ENCODE measurements at places on chromosomes 12 and 14. TPM values are rescaled to one million over a fixed set of nuclear protein-coding genes. Genes with fewer than 3 reads are reported as not detected.

- no peak overlapping the region for H3K27ac ChIP-seq
- no peaks in the 10 kb centered on the region for H3K27me3 ChIP-seq
- no peaks in the 10 kb centered on the region for H3K36me3 ChIP-seq
- no peaks in the 10 kb centered on the region for H3K4me1 ChIP-seq
- H3K4me3 ChIP-seq = no peak overlapping the region
- DNase-seq = no peak
Measured at GRCh38 chr14:97267509-97267908, 470.3 kb downstream of the VRK1 start.

DNA sequence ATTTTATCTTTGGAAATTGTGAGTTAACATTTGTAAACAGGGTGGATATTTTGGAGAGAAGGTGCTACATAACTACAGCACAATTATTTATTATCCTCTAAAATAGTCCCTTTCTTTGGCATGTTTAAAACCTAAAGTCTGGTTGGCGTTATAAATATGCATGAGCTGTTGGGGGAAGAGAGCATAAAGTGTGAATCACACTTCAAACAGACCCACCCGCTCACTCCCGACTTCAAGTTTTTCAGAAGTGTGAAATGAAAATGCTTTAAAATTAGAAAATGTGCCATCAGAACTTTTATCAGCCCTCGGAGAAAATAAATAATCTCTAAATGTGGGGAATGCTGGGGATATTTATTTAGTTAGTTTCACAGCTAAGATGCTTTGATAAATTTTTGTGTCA is 1006.9 kb downstream of the NRXN3 start:
- no peak overlapping the region for H3K27ac ChIP-seq
- no peaks in the 10 kb centered on the region for H3K27me3 ChIP-seq
- no peaks in the 10 kb centered on the region for H3K4me1 ChIP-seq
- no peak for DNase-seq

DNA sequence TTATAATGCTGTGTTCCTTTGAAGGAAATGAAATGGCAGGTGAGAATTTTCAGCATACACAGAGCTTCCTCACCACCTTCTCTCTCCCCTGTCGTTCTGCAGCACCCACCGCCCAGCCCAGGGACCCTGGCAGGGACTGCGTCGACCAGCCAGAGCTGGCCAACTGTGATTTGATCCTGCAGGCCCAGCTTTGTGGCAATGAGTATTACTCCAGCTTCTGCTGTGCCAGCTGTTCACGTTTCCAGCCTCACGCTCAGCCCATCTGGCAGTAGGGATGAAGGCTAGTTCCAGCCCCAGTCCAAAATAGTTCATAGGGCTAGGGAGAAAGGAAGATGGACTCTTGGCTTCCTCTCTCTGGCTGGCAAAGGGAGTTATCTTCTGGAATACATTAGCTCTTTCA is 35.1 kb downstream of the PAPLN start:
- no peak overlapping the region for H3K4me3 ChIP-seq
- DNase-seq = no peak
- H3K27ac ChIP-seq = no peak overlapping the region
- H3K4me1 ChIP-seq = peaks cover 9% of the 10 kb centered on the region
- H3K27me3 ChIP-seq = no peaks in the 10 kb centered on the region

- H3K27ac ChIP-seq = no peak overlapping the region
- H3K4me3 ChIP-seq = no peak overlapping the region
- H3K4me1 ChIP-seq = no peaks in the 10 kb centered on the region
- H3K27me3 ChIP-seq = no peaks in the 10 kb centered on the region
Measured at GRCh38 chr12:6884539-6884938, 11.4 kb upstream of the SPSB2 start.

DNA sequence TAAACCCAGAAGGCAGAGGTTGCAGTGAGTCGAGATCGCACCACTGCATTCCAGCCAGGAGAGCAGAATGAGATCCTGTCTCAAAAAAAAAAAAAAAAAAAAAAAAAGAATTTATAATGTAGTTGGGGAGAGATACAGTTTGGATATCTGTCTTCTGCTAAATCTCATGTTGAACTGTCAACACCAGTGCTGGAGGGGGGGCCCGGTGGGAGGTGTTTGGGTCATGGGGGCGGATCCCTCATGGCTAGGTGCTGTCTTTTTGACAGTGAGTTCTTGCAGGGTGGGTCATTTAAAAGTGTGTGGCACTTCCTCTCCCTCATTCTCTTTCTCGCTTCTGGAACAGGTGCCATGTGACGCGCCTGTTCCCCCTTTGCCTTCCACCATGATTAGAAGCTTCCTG is 32.8 kb downstream of the CLIP1 start:
- no peak for DNase-seq
- H3K4me1 ChIP-seq = no peaks in the 10 kb centered on the region
- H3K27ac ChIP-seq = no peak overlapping the region
- no peaks in the 10 kb centered on the region for H3K27me3 ChIP-seq

GRCh38 chr12:30837595-30837994 is 82.8 kb upstream of the CAPRIN2 start:
- no peaks in the 10 kb centered on the region for H3K27me3 ChIP-seq
- no peak overlapping the region for H3K4me3 ChIP-seq
- no peaks in the 10 kb centered on the region for H3K36me3 ChIP-seq

DNA sequence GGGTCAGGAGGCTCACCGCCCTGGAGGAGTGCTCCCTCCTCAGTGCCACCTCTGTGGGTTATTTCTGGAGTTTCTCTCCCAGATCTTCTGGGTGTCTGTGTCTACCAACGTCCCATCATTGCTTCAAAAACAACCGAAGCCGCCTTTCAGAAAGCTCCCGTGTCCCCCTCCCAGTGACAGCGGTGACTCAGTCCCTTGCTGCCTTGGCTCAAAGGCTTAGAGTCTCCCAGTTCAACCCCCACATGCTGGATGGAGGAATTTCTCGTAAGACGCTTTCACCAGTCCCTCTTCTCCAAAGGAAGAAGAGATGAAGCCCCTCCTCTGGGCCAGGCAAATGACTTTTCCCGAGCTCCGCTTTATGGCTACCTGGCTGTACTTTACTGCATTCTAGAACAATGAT is 146.6 kb downstream of the RBM19 start:
- H3K36me3 ChIP-seq = no peaks in the 10 kb centered on the region
- no peaks in the 10 kb centered on the region for H3K4me1 ChIP-seq
- DNase-seq = no peak
- no peak overlapping the region for H3K27ac ChIP-seq

DNA sequence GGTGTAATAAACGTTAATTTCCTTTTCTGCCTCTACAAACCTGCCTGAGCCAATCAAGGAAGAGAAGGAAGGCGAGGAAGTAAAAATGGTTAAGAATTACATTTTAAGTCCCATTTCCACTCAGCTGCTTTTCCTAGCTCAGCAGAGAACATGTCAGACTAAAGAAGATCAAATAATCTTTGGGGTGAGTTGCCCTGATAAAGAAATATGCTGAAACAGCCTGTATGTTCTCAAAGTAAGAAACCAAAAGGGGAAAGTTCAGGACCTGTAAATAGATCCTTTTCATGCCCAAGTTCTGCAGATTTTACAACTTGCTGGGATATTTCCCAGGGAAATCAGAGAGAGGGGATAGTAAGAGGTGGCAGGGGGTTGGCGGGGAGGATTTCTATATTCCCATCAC is 55.5 kb downstream of the PHLDA1 start:
- no peak for DNase-seq
- no peaks in the 10 kb centered on the region for H3K27me3 ChIP-seq
- peaks cover 8% of the 10 kb centered on the region for H3K4me1 ChIP-seq

GRCh38 chr12:13864081-13864673 is 117.2 kb downstream of the GRIN2B start:
- no peak overlapping the region for H3K27ac ChIP-seq
- DNase-seq = peak; percentile 86
- no peaks in the 10 kb centered on the region for H3K27me3 ChIP-seq
- no peak overlapping the region for H3K4me3 ChIP-seq

DNA sequence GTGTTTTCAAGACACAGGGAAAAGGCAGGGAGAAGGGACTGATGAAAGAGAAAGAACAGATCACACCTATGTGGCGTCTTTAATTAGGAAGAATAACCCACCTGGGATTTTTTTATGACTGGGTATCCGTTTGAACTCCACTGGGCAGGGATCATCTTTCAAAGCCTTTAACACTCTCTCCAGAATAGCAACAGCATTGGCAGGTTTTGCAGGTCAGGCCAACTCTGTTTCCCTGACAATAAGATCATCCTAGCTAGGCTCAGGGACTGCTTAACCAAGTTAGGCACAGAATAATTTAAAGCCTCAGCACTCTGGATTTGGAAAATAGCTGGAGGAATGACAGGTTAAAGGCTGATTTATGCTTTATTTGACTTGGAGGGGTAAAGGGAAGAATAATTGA is 117.6 kb downstream of the SUDS3 start:
- H3K4me1 ChIP-seq = no peaks in the 10 kb centered on the region
- H3K27ac ChIP-seq = no peak overlapping the region
- H3K36me3 ChIP-seq = no peaks in the 10 kb centered on the region
- DNase-seq = no peak
- H3K4me3 ChIP-seq = no peak overlapping the region
- H3K27me3 ChIP-seq = no peaks in the 10 kb centered on the region

DNA sequence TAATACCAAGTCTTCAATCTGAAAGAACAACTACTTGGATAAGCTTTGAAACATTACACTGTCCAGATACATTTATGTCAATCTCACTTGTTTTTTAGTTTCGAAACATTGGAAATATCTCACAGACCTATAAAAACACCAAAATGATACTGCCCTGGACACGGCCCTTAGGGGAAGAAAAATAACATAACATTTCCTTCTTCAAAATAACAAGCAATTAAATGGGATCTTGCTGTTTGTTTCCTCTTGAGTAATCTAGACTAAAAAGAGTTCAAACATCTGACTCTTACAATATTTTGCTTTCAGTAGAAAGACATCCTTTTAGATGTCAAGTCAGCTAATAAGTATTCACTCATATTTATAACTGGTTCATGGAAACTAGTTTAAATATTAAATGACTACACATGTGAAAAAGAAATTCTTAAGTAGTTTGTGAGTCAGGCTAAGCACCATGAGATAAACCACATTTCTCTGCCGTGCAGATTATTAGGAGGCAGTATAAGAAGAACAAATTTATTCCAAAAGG is 87.5 kb downstream of the EPS8 start:
- no peaks in the 10 kb centered on the region for H3K36me3 ChIP-seq
- H3K27ac ChIP-seq = peak overlapping the region; percentile 45
- no peak overlapping the region for H3K4me3 ChIP-seq
- H3K27me3 ChIP-seq = no peaks in the 10 kb centered on the region
- DNase-seq = no peak

- no peak overlapping the region for H3K27ac ChIP-seq
- H3K36me3 ChIP-seq = no peaks in the 10 kb centered on the region
- DNase-seq = no peak
- no peak overlapping the region for H3K4me3 ChIP-seq
Measured at GRCh38 chr14:71907793-71908515, 24.3 kb upstream of the RGS6 start.

- no peaks in the 10 kb centered on the region for H3K36me3 ChIP-seq
- DNase-seq = no peak
- H3K4me1 ChIP-seq = peaks cover 2% of the 10 kb centered on the region
- no peaks in the 10 kb centered on the region for H3K27me3 ChIP-seq
- H3K4me3 ChIP-seq = no peak overlapping the region
Measured at GRCh38 chr14:100415226-100415625, 92.1 kb downstream of the SLC25A47 start.

DNA sequence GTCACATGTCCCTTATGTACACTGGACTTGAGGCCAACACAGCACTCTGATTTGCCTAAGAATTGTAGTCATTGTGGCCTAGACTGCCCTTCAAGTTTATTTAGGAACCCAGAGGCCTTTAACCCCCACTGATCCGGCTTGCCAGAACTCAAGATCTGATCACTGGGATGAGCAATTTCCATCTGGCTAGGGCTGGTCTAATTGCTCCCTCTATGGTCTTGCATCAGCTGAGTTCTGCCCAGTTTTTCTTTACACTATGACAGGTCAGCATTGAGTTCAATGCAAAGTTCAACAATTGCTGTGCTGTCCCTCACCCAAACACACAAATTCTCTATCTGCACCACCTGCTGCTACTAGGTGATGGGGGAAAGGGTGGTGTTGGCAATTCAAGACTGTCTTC is 146.9 kb upstream of the MDGA2 start:
- H3K4me1 ChIP-seq = no peaks in the 10 kb centered on the region
- no peak overlapping the region for H3K4me3 ChIP-seq
- no peaks in the 10 kb centered on the region for H3K36me3 ChIP-seq
- no peak overlapping the region for H3K27ac ChIP-seq

- H3K4me1 ChIP-seq = no peaks in the 10 kb centered on the region
- no peak overlapping the region for H3K27ac ChIP-seq
- H3K4me3 ChIP-seq = no peak overlapping the region
- no peak for DNase-seq
- H3K27me3 ChIP-seq = no peaks in the 10 kb centered on the region
- H3K36me3 ChIP-seq = no peaks in the 10 kb centered on the region
Measured at GRCh38 chr12:29676676-29677075, 107.1 kb downstream of the TMTC1 start.

GRCh38 chr12:23579257-23579656 is 370.2 kb downstream of the SOX5 start:
- no peaks in the 10 kb centered on the region for H3K36me3 ChIP-seq
- no peak for DNase-seq
- no peak overlapping the region for H3K27ac ChIP-seq

DNA sequence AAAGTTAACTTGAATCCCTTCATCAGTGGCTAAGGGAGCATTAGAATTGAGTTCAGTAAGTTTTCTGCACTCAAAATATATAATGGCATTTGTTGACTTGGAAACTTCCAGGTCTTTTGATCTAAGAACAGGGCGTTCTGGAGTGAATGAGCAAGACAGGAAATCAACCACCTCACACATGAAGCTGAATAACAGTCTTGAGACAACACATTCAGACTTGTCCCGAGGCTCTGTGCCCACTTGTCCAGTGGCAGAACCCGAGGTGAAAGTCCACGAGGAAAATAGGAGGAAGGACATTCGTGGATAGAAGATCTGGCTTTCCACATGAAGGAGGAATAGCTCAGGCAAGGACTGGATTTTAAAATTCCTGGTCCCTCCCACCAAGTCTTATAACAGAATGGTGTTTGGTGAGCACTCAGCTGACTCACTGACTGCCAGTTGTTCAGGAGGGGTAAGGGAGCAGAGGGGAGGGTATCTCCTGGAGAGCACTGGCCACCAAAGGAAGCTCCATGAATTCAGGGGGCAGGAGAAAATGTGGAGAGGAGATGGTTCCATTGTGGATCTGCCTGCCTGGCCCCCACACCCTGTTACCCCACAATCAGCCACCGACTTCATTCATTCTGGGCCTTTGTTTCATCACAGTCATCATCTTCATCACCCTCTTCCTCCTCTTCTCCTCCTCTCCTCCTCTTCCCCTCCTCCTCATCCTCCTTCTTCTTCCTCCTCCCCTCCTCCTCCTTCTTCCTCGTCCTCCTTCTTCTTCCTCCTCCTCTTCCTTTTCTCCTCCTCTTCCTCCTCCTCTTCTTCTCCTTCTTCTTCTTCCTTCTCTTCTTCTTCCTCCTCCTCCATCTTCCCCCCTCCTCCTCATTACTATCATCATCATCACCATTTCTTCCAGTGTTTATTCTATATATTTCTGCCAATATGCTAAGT is 620.1 kb downstream of the MED13L start:
- H3K27me3 ChIP-seq = no peaks in the 10 kb centered on the region
- peaks cover 9% of the 10 kb centered on the region for H3K4me1 ChIP-seq
- H3K27ac ChIP-seq = no peak overlapping the region
- no peaks in the 10 kb centered on the region for H3K36me3 ChIP-seq

- H3K36me3 ChIP-seq = no peaks in the 10 kb centered on the region
- H3K4me3 ChIP-seq = no peak overlapping the region
- H3K27me3 ChIP-seq = no peaks in the 10 kb centered on the region
- H3K4me1 ChIP-seq = peaks cover 20% of the 10 kb centered on the region
- no peak overlapping the region for H3K27ac ChIP-seq
Measured at GRCh38 chr14:104393898-104394381, 185.6 kb upstream of the C14orf180 start.

PPP4R4 gene
- 24.3 TPM for total RNA-seq

CPNE8 gene
- total RNA-seq = 12.6 TPM

GPRC5D gene
- total RNA-seq = 0.68 TPM

OASL gene
- 0.74 TPM for total RNA-seq

FSCB gene
- total RNA-seq = 21.0 TPM

CAPS2 gene
- 25.6 TPM for total RNA-seq

All from testis (tissue), 5 donors.